ENCODE measurements at places on chromosomes 7 and 10.

- no peak for DNase-seq
Measured at GRCh38 chr10:112991888-112992491, 41.9 kb downstream of the TCF7L2 start.

DNA sequence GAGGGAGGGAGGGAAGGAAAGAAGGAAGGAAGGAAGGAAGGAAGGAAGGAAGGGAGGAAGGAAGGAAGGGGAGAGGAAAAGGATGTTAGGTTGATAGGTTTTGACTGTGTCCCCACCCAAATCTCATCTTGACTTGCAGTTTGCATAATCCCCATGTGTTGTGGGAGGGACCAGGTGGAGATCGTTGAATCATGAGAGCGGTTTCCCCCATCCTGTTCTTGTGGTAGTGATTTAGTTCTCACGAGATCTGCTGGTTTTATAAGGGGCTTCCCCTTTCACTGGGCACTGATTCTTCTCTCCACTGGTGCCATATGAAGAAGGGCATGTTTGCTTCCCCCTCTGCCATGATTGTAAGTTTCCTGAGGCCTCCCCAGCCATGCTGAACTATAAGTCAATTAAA is 15.1 kb upstream of the NUDCD3 start:
- no peak for DNase-seq

DNA sequence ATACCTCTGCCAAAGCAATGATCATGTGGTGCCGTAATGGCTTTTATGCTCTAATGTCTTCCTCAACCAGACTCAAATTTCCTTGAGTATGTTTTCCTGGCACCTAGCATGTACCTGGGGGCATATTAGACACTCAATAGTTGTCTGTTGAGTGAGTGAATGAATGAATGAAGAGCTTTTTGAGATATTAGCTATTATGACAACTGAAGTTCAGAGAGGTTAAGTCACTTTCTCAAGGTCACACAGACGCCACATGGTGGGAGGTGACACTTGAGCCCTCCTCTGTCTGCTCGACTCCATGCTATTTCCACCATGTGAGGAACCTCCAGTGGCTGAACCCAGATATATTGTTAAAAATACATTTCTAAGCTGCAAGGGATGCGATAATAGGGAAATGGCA is 132.1 kb downstream of the PRPF18 start:
- no peak for DNase-seq

DNA sequence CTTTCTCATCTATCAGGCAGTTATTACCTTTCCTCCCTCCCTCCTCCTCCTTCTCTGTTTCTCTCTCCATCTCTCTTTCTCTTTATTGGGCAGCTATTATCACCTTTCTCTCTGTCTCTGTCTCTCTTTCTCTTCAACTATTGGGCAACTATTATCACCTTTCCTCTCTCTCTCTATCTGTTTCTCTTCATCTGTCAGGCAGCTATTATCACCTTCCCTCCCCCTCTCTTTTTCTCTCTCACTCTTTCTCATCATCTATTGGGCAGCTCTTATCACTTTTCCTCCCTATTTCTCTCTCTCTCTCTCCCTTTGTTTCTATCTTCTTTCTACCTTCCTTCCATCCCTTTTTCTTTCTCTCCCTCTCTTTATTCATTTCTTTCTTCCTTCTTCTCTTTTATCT is 1.2 kb downstream of the DMBT1 start:
- no peak for DNase-seq

DNA sequence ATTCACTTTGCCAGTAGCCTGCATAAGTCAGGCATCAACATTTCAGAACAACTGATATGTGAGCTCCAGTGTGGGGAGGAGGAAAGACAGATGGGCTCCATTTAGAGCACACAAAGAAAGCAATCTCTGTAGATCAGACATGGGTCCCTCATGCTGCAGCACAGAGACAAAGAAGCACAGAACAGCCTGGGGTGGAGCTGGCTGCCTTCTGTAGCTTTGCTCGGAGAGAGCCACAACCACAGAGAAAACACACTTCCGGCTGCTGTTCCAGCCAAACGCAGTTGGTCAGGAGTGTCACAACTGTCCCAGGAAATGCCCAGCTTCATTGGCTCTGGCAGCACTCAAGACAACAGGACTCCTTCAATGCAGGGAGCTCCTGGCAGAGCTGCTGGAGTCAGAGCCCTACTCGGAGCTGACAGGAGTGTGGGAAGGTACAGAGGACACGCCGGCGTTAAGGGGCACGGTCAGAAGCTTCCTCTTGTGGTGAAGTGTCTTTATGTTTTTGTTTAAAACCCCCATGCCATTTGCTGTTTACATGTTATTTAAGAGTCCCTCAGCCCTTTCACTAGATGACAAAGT is 494.4 kb downstream of the TCERG1L start:
- no peak for DNase-seq

DNA sequence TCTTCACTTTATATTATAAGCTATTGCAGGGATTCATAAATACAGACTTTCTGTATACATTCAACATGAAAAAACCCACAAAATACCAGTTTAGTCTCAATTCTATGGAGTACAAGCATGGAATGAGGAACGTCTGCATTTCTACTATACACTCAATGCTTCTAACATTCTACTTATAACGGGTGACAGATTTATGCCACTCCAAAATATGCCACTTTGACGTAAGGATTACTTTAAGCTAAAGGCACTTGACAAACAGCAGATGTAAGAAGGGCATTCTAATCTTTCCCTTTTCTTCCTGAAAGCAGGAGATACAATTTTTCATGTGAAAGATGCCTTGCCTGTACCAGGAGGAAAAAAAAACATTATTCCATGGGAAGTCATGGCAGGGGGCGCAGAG is 205.5 kb upstream of the LRRN3 start:
- DNase-seq, result no peak

GRCh38 chr7:43014406-43014805 is 82.2 kb downstream of the MRPL32 start:
- DNase-seq, result no peak

GRCh38 chr7:92586403-92586802 is 3.8 kb downstream of the FAM133B start:
- no peak for DNase-seq

GRCh38 chr10:43746906-43747305 is 98.2 kb upstream of the ZNF32 start:
- no peak for DNase-seq

DNA sequence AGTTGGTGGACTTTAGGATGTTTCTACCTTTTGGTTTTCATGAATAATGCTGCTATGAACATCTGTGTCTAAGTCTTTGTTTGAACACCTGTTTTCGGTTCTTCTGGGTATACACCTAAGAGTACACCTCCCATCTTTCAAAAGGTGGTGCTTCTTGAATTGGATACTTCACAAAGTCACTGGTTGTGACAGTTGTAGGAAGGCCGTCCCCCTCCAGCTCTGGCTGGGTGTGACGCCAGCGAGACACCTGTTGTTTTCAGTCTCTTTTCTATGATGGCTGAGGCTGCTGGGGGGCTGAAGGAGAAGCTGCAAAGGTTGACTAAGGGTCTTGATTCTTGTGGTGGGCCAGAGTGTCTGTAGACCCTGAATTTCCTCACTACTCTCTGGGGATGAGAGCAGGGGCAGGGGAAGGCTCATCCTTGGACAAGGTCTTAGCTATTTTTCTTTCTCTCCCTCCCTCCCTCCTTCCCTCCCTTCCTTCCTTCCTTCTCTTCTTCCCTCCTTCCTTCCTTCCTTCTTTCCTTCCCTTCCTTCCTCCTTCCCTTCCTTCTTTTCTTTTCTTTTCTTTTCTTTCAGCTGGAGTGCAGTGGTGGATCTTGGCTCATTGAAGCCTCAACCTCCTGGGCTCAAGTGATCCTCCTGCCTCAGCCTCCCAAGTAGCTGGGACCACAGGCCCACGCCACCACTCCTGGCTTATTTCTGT is 5.6 kb downstream of the NEURL1 start:
- no peak for DNase-seq

DNA sequence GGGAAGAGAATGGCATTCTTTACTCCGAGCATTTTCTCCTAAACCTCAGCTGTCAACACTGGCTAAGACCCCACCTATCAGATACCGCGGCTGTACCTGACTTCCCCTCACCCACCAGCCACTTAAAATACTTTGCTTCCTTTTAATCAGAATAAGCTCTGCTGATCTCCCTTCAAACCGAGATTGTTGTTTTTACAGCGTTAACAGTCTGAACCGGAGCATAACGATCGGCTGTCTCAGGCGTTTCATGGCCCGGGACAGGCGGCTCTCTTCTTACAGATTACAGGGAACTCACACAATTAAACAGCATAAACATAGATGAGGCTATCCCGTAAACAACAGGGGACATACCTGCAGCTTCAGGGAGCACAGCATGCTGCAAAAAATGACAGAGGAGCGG is 174.3 kb upstream of the RNF32 start:
- no peak for DNase-seq

- DNase-seq, result no peak
Measured at GRCh38 chr7:15662451-15662850, 24.0 kb downstream of the MEOX2 start.

- DNase-seq, result no peak
Measured at GRCh38 chr10:113540845-113541548, 11.9 kb upstream of the HABP2 start.

DNA sequence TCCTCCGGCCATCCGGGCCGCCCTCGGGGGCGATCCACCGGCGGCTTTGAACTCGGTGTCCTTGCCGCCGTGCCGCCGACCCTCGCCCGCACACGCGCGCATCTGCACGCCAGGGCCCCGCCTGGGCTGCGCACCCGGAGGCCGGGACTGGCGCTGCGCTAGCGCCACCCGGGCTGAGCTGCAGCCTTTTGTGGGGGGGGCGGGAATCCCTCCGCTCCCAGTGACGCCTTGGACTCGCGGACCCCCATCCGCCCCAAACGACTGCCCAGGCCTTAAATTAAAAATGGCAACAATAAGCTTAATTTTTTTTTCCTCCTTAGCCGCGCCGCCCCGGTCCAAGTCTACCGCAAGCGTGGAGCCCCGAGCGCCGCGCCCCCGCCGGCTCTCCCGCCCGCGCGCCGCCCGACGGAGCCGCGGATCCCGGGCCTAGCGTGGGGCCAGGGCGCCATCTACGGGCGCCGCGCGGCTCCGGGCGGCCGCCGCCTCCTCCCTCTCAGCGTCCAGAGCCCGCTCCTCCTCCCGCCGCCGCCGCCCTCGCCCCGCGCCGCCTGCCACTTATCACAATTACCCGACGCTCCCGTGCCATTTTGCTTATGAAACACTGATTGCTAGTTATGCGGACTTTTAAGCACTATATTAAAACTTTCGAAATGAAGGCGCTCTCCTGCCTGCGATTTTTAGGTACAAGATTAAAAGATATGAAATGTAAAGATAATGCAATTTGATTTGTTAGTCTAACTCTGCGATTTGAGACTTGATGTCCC is 7.5 kb upstream of the EBF3 start:
- no peak for DNase-seq

DNA sequence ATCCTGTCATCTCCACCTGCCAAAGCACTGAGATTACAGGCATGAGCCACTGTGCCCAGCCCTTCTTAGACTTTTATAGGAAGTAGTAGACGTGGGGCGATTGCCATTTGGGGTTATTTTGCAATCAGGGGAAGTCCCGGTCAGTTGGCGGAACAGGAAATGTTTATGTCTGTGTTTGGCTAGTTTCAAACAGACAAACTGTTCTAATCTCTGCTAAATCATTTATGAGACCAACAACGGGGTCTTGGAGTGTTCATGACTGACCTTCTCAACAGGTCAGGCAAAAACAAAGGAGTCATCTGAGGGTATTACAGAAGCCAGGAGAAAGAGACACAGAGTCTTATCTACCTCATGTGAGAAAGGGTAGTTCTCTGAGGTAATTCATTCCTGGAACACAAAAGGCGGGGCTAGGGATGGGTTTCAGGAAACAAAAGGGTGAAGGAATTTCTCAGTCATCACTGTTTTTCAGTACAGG is 6.6 kb upstream of the TPK1 start:
- DNase-seq, result no peak

DNA sequence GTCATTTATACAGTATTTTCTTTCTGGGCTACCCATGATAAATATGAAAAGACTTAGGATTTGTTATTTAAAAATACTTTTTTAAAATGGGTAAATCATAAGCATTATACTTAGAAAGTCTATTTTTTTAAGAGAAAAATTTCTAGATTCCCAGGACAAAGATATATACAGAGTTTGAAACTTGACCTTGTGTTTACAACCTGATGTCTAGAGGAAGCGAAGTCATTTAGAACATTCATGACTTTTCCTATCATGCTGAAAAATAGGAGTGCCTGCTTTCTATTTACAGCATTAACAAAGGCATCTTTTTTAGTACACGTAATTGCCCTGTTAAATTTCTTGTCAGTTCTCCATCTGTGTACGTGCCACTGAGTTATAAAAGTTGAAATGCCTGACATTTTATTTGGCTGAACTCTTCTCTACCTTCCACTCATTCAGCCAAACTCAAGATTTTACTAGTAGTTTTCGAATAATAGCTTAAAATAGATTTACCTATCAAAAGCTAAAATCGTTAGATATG is 23.0 kb downstream of the GNAT3 start:
- no peak for DNase-seq

- DNase-seq, result no peak
Measured at GRCh38 chr7:7265081-7266075, 83.0 kb downstream of the C1GALT1 start.

GRCh38 chr10:31129271-31129670 is 97.6 kb upstream of the ZNF438 start:
- no peak for DNase-seq

Measured in stimulated activated CD4-positive, alpha-beta T cell treated with anti-CD3 and anti-CD28 coated beads, Interleukin-15, amount 100 ng/mL, for 48 hours (primary cell).